T follicular helper cell (primary cell): ENCODE measurements at places on chromosomes 2 and 18.

- no peak for DNase-seq
Measured at GRCh38 chr18:12904012-12904516, 20.0 kb upstream of the PTPN2 start.

DNA sequence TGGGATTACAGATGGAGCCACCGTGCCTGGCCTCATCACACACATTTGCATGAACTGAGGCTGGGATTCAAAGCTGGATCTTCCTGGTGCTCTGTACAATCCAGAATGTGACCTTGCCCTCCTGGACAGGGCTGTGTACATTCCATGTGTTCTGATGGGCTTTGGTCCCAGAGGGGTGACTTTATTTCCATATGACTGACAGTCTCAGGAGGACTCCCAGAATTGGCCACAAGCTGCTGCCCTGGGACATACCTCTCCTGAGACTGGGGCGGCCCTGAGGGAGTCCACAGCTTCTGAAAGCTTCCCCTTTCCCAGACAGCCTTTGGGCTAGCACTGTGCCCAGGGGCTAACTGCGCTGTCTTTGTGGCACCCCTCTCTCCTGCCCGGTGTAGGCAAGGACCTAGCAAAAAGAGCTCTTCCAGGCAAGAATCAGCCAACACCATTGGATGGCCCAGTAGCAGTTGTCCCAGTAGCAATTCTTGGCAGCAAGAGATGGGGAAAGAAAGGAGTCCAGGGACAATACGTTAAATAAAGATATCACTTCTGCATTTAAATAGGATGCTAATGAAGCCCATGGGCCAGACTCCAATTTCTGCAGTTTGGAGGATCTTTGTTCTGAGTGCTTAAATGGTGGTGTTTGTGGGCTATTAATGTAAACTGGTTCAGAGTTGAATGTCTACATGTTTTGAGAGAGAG, 26.4 kb upstream of the ZNF532 start:
- no peak for DNase-seq

DNA sequence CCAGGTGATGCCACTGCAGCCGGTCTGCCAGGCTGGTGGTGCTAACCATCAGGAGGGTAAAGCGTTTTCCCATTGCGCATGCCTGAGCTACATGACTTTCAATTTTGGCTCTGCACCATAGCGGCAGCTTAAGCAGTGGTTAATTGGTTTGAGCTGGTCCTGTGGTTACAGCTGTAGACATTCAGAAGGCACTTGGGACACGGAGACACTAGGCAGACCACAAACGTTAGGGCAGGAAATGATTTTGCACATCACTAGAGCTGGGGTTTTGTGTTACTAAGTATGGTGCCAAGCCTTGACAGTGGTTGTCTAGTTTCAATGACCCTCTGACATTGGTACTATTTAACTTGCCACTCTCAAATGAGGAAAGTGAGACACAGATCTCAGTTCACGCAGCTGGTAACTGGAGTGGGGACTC, 28.9 kb upstream of the CNOT11 start:
- DNase-seq, result peak; percentile 6

GRCh38 chr2:197804758-197805714, 643 bp downstream of the PLCL1 start:
- DNase-seq, result no peak

DNA sequence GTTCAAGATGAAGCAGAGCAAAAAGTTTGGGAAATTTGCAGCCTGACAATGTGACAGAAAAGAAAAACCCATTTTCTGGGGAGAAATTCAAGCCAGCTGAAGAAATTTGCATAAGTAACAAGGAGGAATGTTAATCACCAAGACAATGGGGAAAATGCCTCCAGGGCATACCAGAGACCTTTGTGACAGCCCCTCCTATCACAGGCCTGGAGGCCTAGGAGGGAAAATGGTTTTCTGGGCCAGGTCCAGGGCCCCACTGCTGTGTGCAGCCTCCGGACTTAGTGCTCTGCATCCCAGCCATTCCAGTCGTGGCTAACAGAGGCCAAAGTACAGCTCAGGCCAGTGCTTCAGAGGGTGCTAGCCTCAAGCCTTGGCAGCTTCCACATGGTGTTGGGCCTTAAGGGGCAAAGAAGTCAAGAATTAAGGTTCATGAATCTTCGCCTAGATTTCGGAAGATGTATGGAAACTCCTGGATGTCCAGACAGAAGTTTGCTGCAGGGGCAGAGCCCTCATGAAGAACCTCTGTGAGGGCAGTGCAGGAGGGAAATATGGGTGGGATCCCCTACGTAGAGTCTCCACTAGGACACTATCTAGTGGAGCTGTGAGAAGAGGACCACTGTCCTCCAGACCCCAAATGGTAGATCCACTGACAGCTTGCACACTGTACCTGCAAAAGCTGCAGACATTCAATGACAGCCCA, 314.1 kb upstream of the TRIB2 start:
- DNase-seq, result no peak

GRCh38 chr2:161406316-161406715, 9.8 kb upstream of the TBR1 start:
- no peak for DNase-seq

DNA sequence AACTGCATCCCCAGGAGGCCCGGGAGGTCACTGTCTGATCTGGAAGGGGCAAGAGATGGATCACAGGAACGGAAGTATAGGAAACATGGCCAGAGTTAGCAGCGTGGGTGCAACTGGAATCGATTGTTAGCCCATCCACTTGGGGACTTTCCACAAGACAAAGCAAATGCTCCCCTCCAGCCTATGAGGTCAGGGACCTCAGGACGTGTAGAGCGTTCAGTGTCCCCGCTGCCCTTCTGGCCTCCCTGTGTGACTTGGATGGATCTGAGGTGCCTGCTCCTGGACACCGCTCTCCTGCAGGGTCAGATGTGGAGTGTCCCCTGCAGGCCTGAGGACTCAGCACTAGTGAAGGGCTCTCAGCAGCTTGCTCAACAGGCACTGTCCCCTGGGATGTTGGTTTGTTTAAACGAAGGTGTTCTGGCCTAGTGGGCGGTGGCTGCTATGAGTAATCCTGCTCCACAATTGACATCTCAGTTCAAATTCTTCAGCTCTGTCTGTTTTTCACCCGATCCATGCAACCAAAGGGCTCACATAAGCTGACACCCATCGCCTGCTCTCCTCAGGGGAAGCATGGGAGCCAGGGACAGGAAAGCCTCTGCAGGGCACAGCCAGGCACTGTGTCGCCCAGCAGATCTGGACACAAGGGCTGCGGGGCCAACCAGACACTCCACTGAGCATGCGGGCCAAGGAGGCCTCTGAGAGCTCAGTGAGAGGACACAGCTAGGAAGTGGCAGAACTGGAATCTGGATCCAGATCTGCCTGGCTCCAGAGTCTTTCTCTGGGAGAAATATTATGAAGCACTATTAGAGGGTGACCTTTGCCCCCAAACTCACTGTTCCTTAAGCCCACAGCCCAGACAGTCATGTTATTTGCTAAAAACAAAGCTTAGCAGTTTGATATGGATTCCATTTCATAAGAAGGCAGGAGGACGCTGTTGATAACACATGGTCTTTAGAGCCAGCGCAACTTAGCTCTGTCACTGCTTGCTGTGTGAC, 78.5 kb downstream of the RHOB start:
- no peak for DNase-seq

DNA sequence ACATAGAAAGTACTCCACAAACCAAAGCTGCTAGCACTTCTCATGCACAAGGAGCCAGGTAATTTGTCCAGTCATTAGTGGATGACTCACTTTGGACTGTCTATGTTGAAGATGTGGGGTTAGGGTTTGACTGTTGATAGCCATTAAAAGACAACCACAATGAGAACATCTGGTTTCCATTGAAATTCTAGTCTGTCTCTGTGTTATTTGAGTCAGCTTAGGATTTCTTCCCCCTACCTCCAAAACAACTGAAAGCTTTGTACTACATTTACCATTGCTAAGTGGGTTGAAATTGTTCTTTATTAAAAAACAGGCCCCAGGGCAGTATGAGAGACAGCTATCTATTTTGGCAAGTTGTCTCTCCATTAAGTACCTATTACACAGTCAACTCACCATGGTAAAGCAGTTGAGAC, 50.2 kb upstream of the ANKRD44 start:
- DNase-seq, result no peak

- DNase-seq, result no peak
Measured at GRCh38 chr2:9983401-9984216, 32.1 kb downstream of the GRHL1 start.

DNA sequence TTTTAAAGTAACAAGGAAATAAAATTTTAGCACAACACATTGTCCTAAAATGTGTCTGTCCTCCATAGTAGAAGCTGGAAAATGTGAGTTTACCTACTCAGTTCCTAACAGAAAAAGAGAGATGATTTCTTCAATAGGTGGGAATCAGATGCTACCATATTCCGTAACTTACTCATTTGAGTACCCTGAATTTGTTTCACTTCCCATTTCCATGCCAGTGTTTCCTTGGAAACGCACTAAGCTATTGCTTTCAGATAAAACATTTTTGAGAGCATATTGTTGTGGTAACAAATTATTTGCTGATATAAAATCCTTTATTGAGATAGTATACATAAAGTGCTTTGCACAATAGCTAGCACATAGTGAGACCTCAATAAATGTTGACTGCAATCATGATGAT, 137.5 kb upstream of the BARD1 start:
- DNase-seq, result no peak

DNA sequence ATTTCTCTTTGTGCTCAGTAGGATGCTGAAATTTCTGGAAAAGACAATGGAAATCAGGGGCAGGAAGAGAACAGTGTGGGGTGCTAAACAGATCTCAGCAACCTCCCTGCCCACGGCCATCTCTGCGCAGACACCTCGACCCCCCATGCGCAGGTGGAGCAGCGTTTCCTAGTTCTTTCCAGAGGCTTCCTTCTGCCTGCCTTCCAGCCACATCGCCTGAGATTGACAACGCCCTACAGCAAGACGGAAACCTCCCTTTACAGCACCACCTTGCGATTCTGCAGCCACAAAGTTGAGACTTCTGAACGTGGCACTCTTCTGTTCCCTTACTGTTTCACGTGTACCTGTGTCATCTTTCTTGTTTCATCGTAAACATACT, 31.4 kb upstream of the CASP8 start:
- no peak for DNase-seq

GRCh38 chr18:62744076-62744968, 29.0 kb downstream of the PHLPP1 start:
- no peak for DNase-seq

- no peak for DNase-seq
Measured at GRCh38 chr2:33069894-33070651, 123.3 kb downstream of the LTBP1 start.

- DNase-seq, result no peak
Measured at GRCh38 chr18:46237891-46238290, 133.7 kb downstream of the HAUS1 start.

- DNase-seq, result no peak
Measured at GRCh38 chr2:189530965-189531637, 49.5 kb downstream of the SLC40A1 start.

DNA sequence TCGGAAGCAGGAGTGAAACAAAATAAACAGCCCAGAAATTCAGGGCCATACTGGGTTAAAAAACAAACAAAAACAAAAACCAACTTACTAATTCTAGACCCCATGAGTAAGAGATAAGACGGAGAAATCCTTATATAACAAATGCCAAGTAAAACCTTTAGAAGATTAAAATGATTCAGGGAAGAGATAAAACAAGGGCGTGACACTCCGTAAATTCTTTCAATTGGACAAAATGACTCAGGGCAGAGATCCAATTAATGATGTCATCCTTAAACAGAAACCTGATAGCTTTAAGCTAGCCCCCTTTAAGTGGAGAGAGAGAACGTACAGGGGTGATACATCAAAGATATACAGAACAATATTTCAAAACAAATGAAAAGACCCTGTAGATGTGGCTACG, 317.4 kb downstream of the NBAS start:
- DNase-seq, result no peak

DNA sequence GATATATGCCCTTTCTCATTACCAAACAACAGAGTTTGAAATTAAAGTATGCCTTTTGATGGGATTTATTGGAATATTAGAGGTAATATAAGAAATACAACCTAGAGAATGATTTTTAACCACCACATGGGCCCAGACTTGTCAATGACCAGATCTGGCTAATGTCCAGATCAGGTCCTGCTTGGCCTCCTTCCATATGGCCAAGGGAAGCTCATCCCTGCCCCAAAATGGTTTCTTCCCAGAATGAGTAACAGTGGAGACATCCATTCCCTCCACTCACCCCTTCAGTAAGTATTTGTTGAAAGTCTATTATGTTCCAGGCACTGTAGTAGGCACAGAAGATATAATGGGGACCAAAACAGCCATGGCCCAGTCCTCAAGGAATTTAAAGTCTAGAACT, 54.9 kb downstream of the ANTXR1 start:
- DNase-seq, result no peak

- no peak for DNase-seq
Measured at GRCh38 chr2:30078521-30078920, 68.3 kb upstream of the YPEL5 start.

GRCh38 chr18:76752400-76752799, 70.0 kb upstream of the ZNF236 start:
- no peak for DNase-seq

GRCh38 chr2:44548221-44549098, 186.7 kb downstream of the CAMKMT start:
- no peak for DNase-seq

DNA sequence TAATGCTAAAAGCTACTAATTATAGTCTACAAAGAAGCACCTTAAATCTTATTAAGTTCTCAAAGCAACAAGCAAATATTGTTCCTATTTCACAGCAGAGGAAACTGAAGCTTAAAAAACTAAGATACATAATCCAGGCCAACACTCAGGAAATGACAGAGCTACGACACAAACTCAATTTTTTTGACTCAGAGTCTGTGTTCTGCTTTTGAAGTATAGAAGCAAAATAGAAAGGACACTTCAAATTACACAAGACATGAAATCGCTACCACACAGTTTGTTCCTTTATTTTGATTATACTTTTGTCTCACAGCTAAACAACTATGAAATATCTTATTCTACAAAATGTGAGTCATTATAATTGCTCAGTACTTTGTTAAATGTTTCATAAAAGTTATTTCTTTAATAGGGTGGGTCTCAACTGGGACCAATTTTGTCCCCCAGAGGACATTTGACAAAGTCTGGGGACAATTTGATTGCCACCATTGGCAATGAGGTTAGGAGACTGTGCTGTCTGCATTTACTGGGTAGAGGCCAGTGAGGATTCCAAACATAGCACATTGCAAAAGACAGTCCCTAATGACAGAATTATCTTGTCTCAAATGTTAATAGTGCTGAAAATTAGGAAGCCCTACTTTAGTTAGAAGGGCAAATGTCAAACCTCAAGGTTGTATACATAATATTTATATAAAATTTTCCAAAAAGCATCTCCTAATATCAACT, 101.5 kb upstream of the GRB14 start:
- no peak for DNase-seq

- DNase-seq, result no peak
Measured at GRCh38 chr18:9421901-9422327, 53.4 kb upstream of the RALBP1 start.

DNA sequence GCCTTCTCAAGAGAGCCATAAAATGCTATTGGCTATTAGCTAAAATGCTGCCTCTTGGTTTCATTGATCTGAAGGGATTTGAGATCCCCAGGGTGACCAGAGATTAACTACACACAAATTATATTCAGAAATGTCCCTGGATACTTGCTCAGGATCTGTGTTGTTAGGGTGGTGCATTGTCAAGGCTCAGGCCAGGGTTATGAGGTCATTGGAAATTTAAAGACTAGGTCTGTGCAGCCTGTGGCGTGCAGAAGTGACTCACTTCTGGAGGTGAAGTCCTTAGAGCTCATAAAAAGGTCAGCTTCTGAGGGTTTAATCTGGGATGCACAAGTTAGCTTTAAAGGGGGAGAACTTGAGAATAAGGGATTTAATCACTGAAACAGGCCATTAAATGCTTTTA, 23.5 kb downstream of the LRRTM1 start:
- DNase-seq, result no peak
